Activated T-helper 1 cell treated with Interleukin-2 at 50 U/mL for 16 hours (primary cell): ENCODE measurements at places on chromosomes 2 and 18.

GRCh38 chr2:196262606-196263005 lies 91.2 kb upstream of the STK17B start:
- no peak for DNase-seq

DNA sequence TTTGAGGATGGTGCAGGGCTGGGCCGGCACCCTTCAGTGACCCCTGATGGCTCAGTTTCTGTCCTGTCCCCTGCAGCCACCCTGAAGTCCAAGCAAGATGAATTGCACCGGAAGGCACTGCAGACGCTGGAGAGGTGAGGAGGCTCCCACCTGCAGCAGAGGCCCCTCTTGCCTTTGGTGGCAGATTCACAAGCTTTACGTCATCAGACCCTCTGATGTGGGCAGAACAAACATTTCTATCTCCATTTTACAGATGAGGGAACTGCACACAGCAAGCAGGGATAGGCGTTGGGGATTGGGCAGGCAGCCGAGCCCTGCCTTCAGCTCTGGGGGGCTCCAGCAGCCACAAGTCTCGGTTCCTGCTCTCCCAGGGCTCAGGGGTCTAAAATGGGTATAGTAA lies 107.7 kb upstream of the MCFD2 start:
- no peak for DNase-seq

GRCh38 chr2:118185210-118186109 lies 97.2 kb downstream of the INSIG2 start:
- peak; percentile 18 for DNase-seq

GRCh38 chr2:188664951-188665595 lies 309.1 kb upstream of the COL3A1 start:
- no peak for DNase-seq

- no peak for DNase-seq
These were observed 199.7 kb downstream of the SMAD2 start for GRCh38 chr18:47730795-47731194.

DNA sequence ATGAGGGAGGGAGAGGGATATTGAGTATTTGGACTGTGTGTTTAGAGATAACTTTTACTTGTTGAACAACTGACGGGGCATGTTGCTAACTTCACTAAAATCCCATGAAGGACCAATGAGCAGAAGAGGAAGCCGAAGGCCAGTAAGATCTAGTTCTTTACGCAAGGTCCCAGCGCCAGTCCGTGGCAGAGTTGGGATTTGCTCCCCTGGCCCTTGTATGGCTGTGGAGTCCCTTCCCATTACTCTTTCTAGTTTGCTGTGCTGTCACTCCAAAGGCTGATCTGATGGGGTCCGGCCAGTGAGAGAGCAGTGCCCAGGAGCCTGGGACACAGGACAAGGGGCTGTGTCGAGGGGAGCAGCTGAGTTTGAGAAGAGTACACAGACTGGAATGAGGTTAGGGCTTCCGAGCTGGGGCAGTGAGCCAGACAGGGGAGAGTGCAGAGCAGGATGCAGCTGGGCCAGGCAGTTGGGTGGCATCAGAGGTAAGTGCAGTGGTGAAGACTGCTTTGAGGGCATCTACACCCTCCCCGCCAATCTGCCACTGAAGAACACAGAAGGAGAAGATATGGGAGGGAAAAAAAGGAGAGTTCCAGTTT lies 692.9 kb upstream of the HS6ST1 start:
- no peak for DNase-seq

GRCh38 chr2:158024288-158024898 lies 77.3 kb upstream of the UPP2 start:
- peak; percentile 17 for DNase-seq

DNA sequence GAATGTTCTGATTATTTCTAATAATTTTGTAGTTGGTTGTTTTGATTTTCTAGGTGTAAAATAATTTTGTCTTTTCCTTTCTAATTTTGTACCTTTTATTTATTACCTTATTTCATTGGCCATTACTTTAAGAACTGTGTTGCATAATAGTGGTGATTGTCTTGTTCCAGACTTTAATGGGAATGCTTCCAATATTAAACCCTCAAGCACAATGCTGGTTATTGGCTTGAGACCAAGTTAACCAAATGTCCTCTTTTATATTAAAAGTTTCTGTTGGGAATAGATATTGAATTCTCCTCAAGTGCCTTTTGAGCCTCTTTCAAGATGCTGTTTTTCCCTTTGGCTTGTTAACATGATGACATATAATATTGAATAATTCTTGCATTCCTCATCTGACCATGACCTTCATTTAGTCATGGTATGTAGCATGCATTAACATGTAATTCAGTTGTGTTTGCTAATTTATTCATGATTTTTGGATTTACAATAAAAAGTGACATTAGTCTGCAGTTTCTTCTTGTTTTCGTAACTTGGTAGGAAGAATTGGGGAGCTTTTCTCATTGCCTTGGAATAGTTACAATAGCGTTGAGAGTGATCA lies 141.7 kb downstream of the DIS3L2 start:
- no peak for DNase-seq

GRCh38 chr2:132252191-132252893 lies 90.6 kb upstream of the ANKRD30BL start:
- no peak for DNase-seq

- DNase-seq = no peak
These were observed 71.3 kb downstream of the UGGT1 start for GRCh38 chr2:128162266-128162665.

DNA sequence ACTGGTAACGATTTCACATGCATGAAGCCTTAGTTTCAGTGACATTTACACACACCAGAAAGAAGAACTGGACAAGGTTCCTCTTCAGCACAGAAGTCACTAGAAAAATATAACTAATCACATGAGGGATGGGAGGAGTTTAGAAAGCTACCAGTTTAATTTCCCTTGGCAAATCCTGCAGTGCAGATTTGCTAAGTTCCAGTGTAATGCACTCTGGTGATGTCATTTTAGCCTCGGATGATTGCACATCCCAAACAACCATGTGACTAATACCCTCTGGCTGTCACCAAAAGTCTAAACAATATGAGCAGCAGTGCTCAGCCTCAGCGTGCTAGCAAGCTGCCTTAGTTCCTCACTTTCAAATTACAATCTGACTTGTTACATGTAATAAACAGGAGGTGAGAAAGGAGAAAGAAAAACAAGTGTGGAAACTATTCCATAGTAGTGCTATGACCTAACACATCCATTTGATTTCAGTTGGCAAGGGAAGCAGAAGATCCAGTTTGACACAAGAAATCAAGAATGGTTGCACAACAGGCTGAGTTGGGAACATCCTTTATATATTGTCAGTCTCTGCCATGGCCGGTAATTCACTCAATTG lies 35.3 kb upstream of the PPP1CB start:
- DNase-seq = no peak

DNA sequence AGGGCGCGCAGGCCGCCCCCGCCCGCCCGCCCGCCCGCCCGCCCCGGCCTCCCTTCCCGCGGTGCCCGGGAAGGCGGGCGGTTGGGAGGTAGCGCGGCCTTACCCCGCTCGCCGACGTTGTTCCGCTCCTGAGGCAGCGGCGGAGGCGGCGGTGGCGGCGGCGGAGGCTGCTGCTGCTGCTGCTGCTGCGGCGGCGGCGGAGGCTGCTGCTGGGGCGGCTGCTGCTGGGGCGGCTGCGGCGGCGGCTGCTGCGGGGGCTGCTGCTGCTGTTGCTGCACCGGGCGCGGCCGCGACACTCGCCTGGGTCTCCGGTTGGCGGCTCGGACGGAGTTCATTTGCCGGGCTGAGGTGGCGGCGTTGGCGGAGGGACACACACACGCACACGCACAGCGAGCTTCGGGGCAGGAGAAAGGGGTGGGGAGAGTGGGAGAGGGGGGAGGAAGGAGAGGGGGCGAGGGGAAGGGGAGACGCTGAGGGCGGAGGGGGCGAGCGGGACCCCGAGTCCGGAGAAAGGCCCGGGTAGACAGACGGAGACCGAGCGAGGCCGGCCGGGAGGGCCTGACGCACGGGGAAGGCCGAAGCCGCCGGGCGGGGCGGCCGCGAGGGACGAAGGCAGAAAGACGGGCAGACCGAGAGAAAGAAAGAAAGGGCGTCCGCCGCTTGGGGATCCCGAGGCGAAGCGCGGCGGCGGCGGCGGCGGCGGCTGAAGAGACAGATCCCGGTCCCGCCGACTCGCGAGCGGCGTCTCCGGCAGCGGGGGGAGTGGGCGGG lies 727 bp downstream of the FBXO11 start:
- DNase-seq = peak; percentile 38

DNA sequence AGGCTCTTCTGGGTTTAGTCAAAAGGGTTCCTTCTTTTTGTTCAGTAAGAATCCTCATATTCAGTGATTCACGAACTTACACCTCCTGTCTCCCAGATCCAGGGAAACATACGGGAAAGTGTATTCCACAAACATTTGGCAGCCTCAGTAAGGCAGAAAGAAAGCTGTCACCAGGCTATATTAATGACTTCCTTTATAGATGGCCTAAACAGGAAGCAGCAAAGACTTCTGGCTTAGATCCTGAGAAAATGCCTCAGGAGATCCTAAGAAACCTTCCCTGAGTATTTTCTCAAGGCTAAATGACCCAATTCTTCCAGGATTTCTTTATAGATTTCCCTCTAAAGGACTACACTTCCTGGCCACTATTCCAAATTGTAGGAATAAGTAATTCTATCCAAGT lies 1995.5 kb upstream of the CELF4 start:
- no peak for DNase-seq

- no peak for DNase-seq
These were observed 51.9 kb downstream of the EFEMP1 start for GRCh38 chr2:55871637-55872036.

DNA sequence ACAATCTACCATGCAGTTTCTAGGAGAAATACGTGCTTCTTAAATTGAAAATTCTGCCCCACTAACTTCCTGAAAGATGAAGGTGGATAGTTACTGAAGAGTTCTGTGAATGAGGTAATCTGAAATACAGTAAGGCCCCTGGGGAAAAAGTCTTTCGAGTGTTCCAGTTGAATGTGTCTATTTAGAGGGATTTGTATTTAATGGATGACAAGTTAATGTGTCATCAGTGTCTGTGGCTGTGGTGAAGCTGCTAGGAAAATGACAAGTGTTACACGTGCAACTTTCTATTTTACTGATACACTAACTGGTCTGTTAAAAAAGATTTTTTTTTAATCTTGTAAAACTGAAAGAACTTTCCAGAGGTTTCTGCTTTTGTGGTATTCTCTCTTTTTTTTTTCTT lies 384.6 kb downstream of the STK39 start:
- no peak for DNase-seq

GRCh38 chr2:129777762-129778583 lies 201.5 kb upstream of the RAB6C start:
- no peak for DNase-seq

DNA sequence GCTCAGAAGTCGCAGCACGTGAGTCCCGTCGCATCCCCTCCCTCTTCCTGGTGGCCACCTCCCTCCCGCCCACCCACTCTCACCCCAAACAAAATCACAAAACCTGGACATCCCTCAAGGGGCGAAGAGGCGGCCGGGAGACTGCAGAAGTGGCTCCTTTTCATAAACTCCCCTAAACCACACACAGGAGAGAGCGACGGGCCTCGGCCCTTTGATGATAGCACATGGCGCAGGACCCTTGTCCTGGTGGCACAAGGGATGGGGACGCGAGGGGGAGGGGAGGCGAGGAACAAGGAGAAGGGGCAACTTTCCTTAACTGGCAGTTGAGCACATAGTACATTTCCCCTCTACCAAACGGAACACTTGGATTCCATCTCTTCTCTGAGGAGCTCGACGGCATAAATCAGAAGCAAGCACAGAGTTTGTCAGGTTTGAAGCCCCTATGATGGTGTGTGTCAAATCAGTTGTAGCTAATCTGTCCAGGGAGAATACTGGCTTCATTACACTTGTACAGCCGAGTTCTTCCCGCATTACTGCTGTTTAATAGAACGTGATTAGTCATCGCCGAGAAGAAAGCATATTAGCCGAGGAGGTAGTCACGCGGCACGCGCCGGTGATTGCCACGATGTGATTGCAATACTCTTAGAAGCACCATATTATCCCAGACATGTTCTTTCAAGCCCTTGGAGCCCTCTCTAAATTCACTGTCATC lies 43.8 kb downstream of the GBX2 start:
- DNase-seq = no peak

GRCh38 chr2:46025081-46025480 lies 272.1 kb upstream of the EPAS1 start:
- DNase-seq = no peak

DNA sequence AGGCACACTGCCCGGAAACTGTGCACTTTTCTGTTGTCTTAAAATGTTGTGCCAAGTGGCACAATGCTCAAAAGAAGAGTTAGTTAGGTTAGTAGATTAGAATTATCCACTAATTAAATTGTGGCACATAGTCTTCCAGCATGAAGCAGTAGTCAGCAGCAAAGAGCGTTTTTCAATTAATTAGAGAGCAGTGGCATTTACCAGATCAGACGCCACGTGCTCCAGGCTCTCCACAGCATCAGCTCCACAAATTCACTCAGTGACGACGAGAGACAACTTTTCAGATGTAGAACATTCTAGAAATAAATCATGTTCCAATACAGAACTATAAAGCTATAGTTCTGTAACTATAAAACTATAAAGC lies 16.4 kb upstream of the RTTN start:
- DNase-seq = no peak

- no peak for DNase-seq
These were observed 4.3 kb downstream of the TGOLN2 start for GRCh38 chr2:85323351-85323987.

GRCh38 chr18:3836483-3837335 lies 386.7 kb downstream of the TGIF1 start:
- DNase-seq = no peak

DNA sequence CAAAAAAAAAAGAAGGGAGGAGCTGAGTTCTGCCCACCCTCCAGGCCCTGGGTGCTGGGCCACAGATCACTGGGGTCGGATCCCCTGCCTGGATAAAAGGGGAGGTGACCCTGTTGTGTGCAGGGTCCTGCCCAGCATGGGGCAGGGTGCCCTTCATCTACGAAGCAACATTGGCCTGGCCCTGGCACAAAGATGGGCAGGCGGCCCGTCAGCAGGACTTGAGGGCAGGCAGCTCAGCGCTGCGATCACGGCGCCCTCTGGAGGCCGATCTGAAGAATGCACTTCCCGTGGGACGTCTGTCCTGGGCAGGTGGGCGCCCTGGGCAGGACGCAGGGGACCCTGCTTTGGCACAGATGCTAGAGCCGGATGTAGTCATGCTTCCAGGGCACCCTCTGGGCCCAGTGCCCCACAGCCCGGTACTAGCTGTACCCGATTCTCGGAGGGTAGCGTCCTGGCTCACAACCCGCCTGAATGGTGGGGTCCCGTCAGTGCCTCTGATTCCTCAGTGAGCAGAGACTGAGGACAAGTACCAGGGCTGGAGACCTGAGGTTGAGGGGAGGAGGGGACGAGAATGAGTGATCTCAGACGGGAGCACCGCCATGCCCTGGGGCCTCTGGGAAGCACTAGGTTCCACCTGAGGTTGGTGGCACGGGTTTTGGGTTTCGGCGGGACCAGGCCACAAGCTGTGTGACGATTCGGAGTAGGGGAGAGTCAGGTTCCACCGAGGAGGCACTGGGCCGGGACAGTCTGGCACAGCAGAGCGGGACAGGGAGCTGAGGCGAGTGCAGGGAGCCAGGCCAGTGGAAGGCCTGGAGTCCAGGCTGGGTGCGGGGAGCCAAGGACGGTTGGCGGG lies 18.0 kb downstream of the ARID5A start:
- peak; percentile 54 for DNase-seq

DNA sequence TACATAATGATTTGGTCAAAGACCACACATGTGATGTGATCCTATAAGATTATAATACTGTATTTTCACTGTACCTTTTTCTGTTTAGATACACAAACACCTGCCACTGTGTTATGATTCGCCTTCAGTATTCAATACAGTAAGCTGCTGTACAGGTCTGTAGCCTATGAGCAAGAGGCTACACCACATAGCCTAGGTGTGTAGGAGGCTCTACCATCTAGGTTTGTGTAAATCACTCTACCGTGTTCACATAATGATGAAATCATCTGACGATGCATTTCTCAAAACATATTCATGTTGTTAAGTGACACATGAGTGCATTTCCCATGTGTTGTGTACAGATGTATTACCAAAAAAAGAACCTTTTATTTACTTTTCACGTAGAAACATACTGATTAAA lies 74.5 kb downstream of the USP40 start:
- DNase-seq = no peak
